ENCODE measurements at places on chromosomes 13 and 19.

GRCh38 chr19:51422053-51422448, 4.6 kb upstream of the SIGLEC10 start:
- peak; percentile 47 for DNase-seq

DNA sequence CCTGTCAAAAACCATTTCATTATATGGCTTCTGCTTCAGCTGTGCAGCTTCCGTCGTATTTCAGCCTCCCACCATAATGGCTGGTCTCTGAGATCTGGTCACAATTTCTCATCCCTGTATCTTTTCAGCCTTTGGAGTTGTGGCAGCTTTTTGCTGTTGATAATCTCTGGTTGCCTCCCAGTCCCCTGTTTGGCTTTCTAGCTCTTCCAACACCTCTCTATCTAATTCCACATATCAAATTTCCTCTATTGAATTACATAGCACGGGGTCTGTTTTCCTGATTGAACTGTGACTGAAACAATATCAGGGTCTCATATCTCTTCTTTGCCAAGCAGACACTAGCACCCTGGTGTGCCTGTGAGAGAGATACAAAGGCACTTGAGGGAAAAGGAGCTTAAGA, 222.1 kb upstream of the OBI1 start:
- no peak for DNase-seq

DNA sequence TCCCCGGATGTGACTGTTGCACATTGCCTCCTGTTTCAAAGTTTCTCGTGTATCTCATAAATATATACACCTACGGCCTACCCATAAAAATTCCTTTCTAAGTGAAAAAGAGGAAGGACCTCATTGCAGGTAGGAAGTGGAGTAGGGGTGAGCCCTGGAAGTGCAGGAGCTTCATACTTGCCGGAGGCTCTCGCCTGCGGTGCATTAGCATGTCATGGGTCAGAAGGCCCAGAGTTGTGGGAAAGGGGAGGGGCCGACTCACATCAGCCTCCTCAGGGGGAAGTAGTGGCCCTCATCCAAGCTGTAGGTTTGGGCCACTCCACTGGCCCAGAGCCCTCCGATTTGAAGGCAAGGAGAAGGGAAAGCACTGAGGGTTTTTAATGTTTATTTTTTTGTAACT, 26.0 kb upstream of the IRS2 start:
- no peak for DNase-seq

DNA sequence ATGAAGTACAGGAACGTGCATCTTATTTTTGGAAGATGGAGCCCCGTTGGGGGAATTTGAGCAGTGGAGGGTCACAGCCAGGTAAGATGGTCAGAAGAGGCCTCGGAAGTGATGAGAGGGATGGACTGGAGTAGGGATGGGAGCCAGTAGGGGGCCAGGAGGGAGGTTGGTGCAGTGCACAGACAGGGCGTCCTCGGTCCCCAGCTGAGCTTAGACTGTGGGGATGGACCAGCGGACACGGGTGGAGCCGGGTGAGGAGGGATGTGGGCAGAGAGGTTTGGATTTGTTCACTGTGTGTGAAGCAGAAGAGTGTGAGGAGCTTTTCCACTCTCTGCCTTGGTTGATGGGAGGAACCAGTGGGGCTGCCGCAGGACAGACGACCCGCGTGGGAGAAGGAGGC, 10.6 kb downstream of the RPS9 start:
- no peak for DNase-seq

- no peak for DNase-seq
These were observed 865 bp downstream of the ZNF382 start for GRCh38 chr19:36605877-36606478.

GRCh38 chr19:17772172-17772571, 20.9 kb downstream of the FCHO1 start:
- no peak for DNase-seq

DNA sequence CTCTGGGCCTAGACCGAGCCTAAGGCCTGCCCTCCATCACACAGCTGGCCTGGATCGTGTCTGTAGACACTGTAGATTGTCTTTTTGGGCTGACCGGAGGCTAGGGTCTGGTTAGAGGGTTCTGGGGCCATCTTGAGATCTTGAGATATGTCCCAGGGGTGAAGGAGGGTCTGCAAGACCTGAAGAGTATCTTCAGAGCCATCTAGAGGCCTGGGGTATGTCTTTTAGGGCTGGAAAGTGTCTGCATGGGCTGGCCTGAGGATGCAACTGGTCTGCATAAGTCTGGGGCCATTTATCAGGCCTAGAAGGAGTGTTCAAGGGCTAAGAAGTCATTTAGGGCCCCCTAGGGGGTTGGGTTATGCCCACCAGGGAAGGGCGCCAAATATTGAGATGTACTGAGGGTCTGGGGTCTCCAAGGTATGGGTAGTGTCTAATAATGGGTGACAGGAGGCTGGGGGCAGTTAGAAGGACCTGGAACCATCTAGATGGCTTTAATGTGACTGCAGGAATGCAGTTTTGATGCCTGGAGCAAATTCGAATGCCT, 555 bp downstream of the SCAF1 start:
- DNase-seq = no peak

DNA sequence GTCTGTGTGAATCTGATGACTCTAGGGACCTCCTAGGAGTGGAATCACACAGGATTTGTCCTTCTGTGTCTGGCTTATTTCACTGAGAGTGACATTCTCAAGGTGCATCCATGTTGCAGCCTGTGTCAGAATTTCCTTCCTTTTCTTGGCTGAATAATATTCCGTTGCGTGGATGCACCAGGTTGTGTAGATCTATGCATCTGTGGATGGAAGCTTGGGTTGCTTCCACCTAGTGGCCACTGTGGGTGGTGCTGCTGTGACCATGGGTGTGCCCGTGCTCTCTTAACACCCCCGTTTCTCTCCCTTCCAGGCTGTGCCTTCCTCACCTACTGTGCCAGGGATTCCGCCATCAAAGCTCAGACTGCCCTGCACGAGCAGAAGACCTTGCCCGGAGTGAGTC, 26.2 kb downstream of the CELF5 start:
- no peak for DNase-seq

DNA sequence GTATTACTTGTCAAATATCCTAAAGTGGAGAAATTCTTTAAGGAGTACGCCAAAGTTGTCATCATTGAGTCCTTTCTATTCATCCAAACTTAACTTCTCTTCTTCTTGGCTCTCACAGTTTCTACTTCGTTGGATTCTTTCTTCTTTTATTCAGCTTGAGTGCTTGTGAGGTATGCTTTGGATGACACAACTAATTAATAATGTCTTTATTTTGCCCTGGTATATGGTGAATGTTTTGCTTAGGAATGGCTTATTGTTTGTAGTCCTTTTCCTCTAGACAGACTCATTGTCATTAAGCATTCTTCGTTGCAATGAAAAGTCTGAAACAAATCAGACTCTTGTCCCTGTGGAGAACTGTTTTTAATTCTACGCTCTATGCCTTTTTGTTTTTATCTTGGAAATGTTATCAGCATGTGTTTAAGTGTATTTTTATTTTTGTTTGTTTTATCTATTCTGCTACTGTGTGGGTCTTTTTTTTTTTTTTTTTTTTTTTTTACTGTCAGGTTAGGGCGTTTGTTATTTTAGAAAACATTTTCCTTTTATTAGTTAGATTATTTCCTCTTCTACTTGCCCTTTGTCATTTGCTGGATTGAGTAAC, 471.5 kb downstream of the GPC6 start:
- no peak for DNase-seq

- no peak for DNase-seq
These were observed 390.5 kb downstream of the ZNF536 start for GRCh38 chr19:30762651-30763050.

DNA sequence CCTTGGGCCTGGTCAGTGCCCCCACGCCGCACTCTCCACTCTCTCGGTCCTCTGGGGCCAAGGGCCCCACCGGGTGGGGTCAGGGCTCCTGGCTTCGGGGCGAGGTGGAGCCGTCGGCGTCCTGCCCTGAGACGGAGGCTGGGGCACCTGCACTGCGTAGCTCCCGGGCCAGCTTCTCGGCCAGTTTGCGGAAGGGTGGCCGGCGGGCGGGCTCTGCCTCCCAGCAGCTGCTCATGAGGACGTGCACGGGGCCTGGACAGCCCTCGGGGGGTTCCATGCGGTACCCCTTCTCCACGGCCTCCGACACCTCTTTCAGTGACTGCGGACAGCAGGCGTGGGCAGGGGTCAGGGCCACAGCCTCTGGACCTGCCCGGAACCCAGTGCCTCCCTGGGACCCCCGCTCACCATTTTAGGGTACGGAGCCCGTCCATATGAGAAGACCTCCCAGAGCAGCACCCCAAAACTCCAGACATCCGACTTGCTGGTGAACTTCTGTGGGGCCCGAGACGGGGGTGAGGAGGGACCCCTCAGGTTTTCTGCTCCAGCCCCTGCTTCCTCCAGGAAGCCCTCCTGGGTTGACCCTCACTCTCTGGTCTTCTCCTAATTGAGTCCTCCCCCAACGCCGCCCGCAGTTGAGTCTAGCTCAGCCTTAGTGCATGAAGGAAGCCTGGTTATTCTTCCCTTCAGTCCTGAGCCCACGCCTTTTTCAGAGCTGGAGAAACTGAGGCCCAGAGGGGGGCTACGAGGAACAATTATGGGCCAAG, 6.3 kb upstream of the RAX2 start:
- no peak for DNase-seq

GRCh38 chr13:45156565-45157361, 36.5 kb downstream of the GTF2F2 start:
- DNase-seq = no peak

DNA sequence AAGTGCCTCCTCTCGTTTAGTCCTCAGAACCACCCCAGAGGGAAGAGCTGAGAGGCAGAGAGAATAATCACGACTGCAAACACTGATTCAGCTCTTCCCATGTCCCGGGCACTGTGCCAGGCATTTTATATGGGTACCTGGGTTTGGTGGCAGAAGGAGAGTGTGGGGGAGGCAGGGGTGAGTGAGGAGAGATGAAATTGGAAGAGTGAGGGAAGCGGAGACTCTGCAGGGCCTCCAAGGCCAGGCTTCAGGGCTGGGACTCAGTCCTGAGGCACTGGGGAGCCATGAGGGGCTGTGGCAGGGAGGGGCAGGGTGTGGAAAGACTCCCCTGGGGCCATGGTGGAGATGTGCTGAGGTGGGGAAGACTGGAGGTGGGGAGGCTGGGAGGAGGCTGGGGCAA, 8.7 kb downstream of the SYNGR4 start:
- no peak for DNase-seq

- no peak for DNase-seq
These were observed 1.1 kb upstream of the KCTD15 start for GRCh38 chr19:33795370-33796163.

DNA sequence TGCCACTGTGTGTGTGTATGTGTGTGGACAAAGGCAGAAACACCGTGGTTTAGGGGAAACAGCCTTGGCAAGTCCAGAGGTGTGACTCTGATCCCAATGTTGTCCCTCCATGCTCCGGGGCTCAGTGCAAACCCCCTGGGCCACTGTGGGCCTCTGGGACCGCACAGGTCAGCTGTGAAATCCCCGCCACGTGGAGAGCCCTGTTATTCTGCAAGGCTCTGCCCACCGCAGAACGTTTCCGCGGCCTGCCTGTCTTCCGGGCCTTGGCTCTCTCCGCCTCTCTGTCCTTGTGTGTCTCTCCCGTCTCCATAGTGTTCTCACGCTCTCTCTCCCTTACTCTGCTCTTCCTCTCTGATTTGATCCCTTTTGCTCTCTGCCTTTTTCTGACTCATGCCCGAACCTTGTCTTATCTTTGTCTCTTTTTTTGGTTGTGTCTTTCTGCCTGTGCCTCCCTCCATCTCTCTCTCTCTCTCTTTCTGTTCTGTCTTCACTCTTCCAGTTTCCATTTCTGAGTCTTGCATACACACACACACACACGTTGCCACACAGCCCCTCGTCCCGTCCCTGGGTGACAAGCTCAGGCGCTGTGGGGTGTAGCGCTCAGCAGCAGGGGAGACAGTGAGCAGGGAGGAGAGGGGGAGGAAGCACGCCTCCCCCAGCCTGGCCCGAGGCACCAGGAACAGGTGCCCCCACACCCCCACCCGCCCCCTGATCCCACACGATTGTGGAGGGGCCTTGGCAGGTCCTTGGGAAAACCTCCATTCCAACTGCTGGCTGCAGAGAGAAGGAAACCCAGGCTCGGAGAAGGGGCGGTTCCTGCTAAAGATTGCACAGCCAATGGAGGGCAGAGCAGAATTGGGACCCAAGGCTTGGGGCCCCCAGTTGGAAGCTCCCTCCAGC, 3.0 kb downstream of the TTYH1 start:
- no peak for DNase-seq

DNA sequence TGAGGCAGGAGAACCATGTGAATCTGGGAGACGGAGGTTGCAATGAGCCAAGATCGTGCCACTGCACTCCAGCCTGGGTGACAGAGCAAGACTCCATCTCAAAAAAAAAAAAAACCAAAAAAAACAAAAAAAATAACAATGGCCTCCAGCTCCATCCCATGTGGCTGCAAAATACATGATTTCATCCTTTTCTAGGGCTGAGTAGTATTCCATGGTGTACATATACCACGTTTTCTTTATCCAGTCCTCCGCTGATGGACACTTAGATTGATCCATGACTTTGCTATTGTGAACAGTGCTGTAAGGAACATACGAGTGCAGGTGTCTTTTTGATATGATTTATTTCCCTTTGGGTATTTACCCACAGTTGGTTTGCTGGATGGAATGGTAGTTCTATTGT, 20.9 kb upstream of the LSM14A start:
- no peak for DNase-seq

- DNase-seq = no peak
These were observed 6.6 kb downstream of the C19orf25 start for GRCh38 chr19:1472231-1473084.

Data from Jurkat, Clone E6-1 (cell line).